ENCODE measurements at places on chromosomes 16 and 17. TPM values are rescaled to one million over a fixed set of nuclear protein-coding genes. Genes with fewer than 3 reads are reported as not detected.

- no peak for DNase-seq
Measured at GRCh38 chr17:73731733-73732132, 87.5 kb upstream of the SDK2 start.

DNA sequence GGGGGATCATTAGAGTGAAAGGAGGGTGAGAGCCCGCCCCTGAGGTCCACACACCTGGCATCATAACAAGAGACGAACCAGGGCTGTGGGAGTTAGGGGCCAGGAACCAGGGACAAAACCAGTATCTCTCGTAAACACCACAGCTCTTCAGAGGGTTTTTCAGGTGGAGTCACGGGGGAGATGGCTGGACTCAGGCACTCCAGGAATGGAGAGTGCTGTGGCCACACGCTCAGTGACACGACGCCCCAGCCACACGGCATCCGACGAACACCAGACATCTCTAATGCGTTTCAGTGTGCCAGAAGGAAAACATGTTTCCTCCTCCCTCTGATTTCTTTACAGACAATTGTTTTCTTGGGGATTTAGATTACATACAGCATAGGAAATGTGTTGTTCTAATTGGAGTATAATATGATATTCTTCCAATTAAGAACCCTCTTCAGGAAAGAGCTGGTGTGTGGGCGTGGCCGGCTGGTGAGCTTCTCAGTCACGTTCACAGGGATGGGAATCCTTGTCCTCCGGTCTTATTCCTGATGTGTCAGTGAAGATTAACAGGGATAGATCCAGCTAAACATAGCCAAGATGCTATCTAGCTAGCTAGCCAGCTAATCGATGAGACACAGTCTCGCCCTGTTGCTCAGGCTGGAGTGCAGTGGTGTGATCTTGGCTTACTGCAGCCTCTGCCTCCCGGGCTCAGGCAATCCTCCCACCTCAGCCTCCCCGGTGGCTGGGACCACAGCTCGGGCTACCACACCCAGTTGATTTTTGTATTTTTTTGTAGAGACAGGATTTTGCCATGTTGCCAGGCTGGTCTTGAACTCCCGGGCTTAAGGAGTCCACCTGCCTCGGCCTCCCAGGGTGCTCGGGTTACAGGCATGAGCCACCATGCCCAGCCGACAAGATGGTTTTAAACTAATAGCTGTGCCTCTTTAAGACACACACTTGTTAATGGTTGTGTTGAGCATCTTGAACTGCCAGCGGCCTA, 98.6 kb downstream of the BANP start:
- no peak for DNase-seq

DNA sequence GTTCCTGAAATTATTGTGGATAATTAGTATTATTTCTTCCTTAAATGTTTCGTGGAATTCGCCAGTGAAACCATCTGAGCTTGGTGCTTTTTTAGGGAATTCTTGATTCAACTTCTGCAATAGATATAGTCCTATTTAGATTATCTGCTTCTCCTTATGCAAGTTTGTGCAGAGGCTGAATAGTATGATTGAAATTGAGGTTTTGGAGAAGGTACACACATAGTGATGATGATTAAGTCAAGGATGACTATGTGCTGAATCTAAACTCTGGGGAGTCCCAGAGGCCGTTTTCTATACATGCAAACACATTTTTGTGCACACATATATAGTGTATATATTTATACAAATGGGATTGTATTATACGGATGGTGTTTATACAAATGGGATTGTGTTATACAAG, 5.2 kb upstream of the MYH4 start:
- DNase-seq, result no peak

DNA sequence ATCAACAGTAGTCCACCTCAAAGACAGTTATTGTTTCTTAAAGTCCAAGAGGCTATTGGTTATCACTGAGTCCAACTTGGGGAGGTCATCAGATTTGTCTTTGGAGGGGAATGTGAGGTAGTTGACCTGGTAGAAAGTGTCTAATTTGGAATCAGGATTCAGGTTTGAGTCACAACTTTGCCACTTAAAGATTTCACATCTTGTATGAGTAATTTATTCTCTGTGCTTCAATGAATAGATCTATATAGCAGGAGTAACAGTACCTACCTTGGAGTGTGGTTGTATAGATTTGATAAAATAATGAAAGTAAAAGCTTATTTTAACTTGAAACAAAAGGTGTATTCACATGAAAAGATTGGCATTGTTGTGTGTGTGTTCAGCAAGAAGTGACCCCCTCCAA, 119.3 kb upstream of the TBX2 start:
- DNase-seq, result no peak

OR4D1 gene
- not detected for total RNA-seq

KRT20 gene
- 0.32 TPM for total RNA-seq

GRCh38 chr17:77366558-77367245, 225.9 kb downstream of the SEC14L1 start:
- DNase-seq, result no peak

NOTUM gene
- 1.3 TPM for total RNA-seq

DYNLRB2 gene
- total RNA-seq, result 1.3 TPM

DNA sequence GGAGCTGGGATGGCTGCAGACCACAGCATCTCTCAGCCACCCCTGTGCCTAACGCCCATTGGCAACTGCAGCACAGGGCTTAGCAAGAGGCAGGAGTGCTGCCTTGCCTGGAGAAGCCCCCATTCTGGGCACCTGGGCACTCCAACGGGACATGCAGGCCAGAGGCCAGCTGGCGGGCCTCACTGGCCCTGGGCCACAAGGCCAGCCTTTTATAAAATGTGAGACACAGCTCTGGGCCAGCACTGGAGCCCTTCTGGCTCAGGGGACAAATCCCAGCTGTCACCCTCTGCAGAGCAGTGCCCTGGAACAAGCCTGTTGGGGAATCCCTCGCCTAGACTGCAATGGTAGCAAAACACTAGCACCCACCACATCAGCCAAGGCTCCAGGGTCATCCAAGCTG, 171.8 kb downstream of the WSCD1 start:
- DNase-seq, result no peak

MT1X gene
- 75.1 TPM for total RNA-seq

DNA sequence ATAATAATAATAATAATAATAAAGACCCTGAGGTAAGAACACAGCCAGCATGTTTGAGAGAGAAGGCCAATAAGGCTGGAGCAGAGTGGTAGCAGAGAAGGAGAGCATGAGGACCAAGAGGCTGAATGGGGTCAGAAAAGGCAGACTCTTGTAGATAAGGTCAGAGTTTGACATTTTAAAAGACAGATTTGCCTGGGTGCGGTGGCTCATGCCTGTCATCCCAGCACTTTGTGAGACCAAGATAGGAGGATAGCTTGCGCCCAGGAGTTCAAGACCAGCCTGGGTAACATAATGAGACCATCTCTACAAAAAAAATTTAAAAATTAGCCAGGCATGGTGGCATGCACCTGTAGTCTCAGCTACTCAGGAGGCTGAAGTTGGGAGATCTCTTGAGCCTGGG, 11.0 kb upstream of the WFIKKN2 start:
- DNase-seq, result no peak

DNA sequence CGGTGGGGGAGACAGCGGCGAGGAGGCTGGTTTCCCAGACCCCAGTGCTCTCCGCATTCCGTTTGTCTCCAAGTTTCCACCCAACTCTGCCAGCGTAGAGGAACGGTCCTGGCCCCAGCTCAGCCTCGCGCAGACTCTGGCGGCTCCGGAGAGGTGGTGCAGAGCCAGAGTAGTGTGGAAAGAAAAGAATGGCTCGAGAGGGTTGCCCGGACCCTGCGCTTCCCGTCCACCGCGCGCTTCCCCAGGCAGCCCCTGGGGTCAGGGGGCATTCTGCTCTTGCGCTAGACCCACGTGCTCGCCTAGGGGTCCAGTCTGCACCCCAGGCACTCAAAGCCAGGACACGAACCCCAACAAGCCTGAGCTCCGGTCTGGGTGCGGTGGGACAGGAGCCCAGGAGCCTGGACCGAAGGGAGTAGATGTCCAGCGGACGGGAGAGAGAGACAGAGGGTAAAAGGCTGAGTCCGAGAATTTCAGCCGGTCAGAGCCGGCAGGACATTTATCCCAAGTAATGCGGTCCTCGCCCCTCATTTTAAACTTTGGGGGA, 3.8 kb downstream of the PMP22 start:
- DNase-seq, result peak; percentile 40

- DNase-seq, result no peak
Measured at GRCh38 chr17:35372846-35373533, 431 bp downstream of the SLFN11 start.

DNA sequence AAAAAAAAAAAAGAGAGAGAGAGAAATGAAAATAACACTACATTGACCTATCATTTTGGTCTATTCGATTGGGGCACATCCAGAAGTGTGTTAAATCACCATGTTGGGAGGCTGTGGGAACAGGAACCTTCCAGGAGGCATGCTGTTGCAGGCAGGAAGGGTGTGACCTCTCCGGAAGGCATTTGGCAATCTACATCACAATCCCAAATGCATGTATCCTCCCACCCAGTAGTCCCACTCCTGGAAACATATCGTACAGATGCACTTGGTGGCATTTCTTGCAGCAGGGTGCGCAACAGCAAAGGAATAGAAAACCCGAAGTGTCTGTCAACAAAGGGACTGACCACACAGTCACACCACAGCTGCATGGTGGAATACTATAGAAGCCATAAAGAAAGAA, 7.9 kb downstream of the PLLP start:
- DNase-seq, result no peak

DNA sequence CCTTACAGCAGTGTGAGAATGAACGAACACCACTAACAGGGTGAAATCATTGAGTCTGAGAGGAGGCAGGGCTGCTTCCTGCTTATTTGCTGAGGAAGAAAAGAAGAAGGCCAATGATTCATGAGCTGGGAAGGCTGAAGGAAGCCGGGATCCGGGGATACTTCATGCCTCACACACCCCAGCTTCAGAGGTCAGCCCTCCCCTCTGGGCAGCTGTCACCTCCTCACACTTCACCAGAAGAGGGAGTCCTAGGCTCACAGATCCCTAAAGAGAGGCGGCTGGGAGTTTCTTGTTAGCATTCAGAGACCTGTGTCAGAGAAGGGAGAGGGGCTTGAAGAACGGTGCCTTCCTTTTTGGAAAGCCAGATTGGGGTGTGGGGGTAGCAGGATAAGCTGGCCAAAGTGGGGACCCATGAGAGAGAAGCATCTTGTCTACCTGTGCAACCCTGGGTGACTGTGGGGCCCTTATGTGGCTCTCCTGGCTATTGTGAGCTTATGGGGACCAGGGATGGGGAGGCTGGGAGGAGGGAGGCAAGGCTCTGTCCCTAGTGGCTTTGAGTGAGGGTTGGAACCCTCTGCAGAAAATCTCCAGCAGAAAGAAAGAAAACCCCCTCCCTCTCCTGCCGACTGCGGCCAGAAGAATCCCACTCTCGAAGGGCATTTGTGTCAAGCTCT, 94.6 kb downstream of the RGS9 start:
- DNase-seq, result peak; percentile 46

DNA sequence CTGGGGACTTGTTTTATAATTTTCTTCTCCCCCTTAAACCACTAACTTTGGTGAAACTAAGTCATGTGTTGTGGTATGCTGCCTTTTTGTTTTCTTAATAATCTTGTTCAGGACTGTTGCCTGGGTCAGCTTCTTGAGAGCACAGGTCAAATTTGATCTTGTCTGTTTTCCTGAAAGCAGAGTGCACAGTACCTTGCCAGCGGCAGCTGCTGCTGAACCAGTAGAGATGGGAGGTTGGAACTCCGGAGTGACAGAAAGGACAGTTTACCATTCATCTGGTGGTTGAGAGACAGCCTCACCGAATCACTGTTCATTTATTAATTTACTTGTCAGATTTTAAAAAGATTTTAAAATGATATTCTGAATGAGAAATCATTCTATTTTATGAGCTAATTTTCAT, 125.0 kb downstream of the PHKB start:
- DNase-seq, result no peak

- no peak for DNase-seq
Measured at GRCh38 chr17:50957600-50958575, 91.7 kb upstream of the TOB1 start.

GRCh38 chr17:8223356-8224126, 13.2 kb upstream of the AURKB start:
- DNase-seq, result peak; percentile 47

GRCh38 chr17:50527155-50527762, 5.3 kb upstream of the EPN3 start:
- DNase-seq, result no peak

GRCh38 chr17:73944366-73944765, 259.1 kb upstream of the RPL38 start:
- DNase-seq, result no peak

SMIM36 gene
- total RNA-seq, result not detected

CCT6B gene
- total RNA-seq, result 1.2 TPM

DNA sequence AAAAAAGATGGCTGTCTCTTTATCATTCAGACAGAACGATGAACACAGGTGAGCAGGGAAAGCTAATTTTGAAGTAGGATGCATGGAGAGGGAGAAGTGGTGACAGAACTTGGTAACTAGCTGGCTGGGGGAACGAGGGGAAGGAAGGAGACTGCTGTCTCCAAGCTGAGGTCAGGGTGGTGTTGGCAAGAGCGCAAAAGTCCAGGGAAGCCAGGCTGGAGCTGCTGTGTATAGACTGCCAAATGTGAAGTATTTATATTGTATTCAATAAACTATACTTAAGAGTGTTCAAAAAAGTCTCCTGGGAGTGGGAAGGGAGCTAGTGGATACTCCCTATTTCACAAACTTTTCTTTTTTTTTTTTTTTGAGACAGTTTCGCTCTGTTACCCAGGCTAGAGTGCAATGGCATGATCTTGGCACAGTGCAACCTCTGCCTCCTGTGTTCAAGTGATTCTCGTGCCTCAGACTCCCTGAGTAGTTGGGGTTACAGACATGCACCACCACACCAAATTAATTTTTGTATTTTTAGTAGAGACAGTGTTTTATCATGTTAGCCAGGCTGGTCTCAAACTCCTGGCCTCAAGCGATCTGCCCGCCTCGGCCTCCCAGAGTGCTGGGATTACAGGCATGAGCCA, 8.2 kb downstream of the TMEM106A start:
- no peak for DNase-seq

TMEM235 gene
- not detected for total RNA-seq

DNA sequence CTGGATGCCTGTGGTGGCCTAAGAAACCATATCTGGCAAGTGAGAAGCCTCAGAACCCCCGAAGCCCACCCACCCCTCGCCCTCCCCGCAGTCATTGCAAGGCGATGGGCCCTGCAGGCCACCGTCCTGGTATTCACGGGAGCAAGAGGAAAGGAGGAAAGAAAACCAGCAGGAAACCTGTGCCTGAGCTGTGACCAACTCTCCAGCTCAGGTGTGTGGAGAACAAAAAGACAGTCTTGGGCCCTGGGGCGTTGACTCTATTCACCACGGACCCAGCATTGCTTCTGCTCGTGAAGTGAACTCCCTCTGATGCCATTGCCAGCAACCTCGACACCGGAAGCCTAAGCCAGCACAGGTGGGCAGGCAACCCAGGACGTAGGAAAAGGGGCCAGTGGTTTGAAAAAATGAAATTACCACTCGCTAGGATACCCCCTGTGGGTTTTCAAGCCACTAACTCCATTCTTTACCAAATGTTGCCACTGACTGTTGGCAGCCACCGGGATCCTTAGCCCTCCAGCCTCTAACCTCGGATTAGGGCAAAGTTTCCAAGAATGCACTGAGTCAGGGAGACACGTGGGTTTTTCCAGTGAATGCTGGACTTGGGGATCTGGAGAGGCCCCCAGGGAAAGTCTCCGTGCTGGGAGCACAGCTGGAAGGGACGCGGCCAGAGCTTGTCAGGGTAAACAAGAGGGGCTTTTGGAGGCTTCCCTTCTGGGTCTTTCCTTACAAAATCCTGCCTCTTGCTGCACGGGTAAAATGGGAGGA, 25.1 kb downstream of the FA2H start:
- DNase-seq, result no peak

Measured in mucosa of gallbladder (tissue), 1 donor.